ENCODE measurements at places on chromosomes 1 and 21.

- peak; percentile 93 for DNase-seq
- H3K36me3 ChIP-seq, result no peaks in the 10 kb centered on the region
- H3K4me1 ChIP-seq, result no peaks in the 10 kb centered on the region
- H3K4me3 ChIP-seq, result no peak overlapping the region
- peak overlapping the region; percentile 80 for H3K27ac ChIP-seq
- H3K27me3 ChIP-seq, result no peaks in the 10 kb centered on the region
These were observed 804.6 kb upstream of the ADGRL4 start for GRCh38 chr1:79811173-79811572.

DNA sequence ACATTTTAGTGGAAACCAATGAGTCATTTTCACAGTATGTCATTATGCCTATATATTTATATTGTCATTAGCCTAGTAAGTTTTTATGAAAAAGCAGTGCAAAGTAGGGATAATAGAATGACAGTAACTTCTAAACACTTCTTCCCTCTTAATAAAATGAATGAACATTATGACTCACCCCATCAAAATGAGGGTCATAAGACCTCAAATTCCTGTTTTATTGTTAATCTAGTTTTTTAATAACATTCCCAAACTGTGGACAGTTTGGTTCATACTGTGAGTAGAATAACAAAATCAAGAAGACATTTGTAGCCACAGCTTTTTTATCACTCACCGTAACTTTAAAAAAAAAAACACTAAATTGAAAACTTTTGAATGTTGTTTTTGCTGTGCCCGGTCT lies 160.5 kb downstream of the LRRC40 start:
- H3K27me3 ChIP-seq, result no peaks in the 10 kb centered on the region
- H3K4me3 ChIP-seq, result peak overlapping the region; percentile 26
- DNase-seq, result peak; percentile 82
- peak overlapping the region; percentile 46 for H3K27ac ChIP-seq
- no peaks in the 10 kb centered on the region for H3K36me3 ChIP-seq

- H3K27ac ChIP-seq, result peak overlapping the region; percentile 99
- H3K36me3 ChIP-seq, result no peaks in the 10 kb centered on the region
- no peaks in the 10 kb centered on the region for H3K27me3 ChIP-seq
- H3K4me3 ChIP-seq, result peak overlapping the region; percentile 91
- no peak for DNase-seq
These were observed 1.4 kb upstream of the USP1 start for GRCh38 chr1:62435231-62436038.

- peaks cover 35% of the 10 kb centered on the region for H3K4me1 ChIP-seq
- H3K27me3 ChIP-seq, result no peaks in the 10 kb centered on the region
- no peak overlapping the region for H3K27ac ChIP-seq
- H3K4me3 ChIP-seq, result no peak overlapping the region
These were observed 16.2 kb downstream of the AZIN2 start for GRCh38 chr1:33097137-33097611.

DNA sequence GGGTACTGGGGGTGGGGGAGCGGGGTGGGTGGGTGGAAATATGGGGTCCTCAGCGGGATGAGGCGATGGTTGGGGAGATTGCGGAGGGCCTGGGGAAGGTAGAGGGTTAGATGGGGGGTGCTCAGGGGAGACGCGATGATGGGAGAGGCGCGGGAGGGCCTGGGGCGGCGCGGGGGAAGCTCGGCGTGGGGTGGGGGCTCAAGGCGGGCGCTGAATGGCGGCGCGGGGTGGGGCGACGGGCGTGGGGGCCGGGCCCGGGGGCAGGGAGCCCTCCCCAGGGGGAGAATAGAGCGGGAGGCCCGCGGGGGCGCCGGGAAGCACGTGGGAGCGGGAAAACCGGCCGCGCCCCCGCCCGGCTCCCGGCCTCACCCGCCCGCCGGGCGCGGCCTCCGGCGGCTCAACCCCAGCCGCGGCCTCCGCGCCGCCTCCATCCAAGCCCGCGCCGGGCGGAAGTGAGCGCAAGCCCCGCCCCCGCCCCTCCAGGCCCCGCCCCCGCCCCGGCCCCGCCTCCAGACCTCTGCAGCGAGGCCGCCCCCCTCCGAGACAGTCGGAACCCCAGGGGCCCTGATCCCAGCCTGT lies at the start of gene FAAP20:
Gene FAAP20, minus strand, starts transcription at position 454 of the 579 bp plus-strand sequence. Its CDS starts 23 bp downstream, at position 431.
- H3K36me3 ChIP-seq, result no peaks in the 10 kb centered on the region
- peak within 1 kb of the TSS; percentile 61 for H3K4me3 ChIP-seq
- H3K27me3 ChIP-seq, result no peaks in the 10 kb centered on the region
- peaks cover 32% of the 10 kb centered on the region for H3K4me1 ChIP-seq
- peak; percentile 20 for DNase-seq

- no peak overlapping the region for H3K4me3 ChIP-seq
- no peak for DNase-seq
- no peaks in the 10 kb centered on the region for H3K27me3 ChIP-seq
- no peak overlapping the region for H3K27ac ChIP-seq
These were observed 11.0 kb downstream of the KLHL21 start for GRCh38 chr1:6591644-6592043.

DNA sequence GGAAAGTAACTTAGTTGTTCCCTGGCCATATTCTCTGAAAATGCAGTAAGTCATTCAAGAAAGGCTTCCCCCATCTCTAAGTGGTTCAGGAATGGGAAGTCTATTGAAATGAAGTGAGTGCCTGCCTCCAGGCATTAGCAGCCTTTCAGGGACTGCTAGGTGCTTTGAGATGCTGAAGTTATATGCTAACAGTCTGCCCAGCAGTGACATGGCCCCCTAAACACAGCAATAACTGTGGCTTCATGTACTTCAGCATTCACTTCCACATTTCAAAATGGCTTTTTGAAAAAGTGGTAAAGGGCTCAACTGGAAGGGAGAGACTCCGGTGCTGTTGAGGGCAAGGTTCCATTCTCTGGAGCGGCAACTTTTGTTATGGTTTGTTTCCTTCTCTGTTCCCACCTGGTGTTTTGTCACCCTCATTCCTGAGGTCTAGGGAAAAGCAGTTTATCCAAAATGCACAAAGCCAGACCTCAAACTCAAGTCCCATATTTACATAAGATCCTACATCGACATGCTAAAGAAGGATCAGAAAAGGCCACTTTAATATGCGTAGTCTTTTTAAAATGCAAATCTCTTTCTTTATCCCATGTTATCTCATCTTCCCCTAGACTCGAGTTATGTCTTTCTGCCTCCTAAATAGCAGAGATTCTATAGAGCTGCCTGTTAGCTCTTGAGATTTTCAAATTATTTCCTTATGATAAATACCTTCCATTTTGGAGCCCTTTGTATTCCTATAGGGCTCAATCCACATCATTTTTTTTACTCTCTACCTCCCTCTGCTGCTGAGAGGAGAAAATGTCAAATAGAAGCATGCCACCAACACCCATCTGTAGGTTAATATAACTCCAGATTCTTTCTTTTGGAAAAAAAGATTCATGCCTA lies 34.2 kb upstream of the LRRC8C start:
- no peak for DNase-seq
- no peaks in the 10 kb centered on the region for H3K27me3 ChIP-seq
- H3K4me3 ChIP-seq, result no peak overlapping the region
- H3K4me1 ChIP-seq, result peaks cover 4% of the 10 kb centered on the region

GRCh38 chr1:21117597-21118001 lies 59.1 kb downstream of the EIF4G3 start:
- H3K4me3 ChIP-seq, result no peak overlapping the region
- H3K4me1 ChIP-seq, result no peaks in the 10 kb centered on the region
- no peak for DNase-seq

GRCh38 chr1:12142891-12143630 lies 23.7 kb upstream of the TNFRSF1B start:
- no peak overlapping the region for H3K27ac ChIP-seq
- no peak for DNase-seq
- H3K4me3 ChIP-seq, result no peak overlapping the region

GRCh38 chr21:36946949-36947356 lies 19.5 kb downstream of the HLCS start:
- H3K27ac ChIP-seq, result no peak overlapping the region
- no peak for DNase-seq
- H3K4me3 ChIP-seq, result no peak overlapping the region
- H3K36me3 ChIP-seq, result no peaks in the 10 kb centered on the region
- no peaks in the 10 kb centered on the region for H3K4me1 ChIP-seq
- H3K27me3 ChIP-seq, result no peaks in the 10 kb centered on the region

DNA sequence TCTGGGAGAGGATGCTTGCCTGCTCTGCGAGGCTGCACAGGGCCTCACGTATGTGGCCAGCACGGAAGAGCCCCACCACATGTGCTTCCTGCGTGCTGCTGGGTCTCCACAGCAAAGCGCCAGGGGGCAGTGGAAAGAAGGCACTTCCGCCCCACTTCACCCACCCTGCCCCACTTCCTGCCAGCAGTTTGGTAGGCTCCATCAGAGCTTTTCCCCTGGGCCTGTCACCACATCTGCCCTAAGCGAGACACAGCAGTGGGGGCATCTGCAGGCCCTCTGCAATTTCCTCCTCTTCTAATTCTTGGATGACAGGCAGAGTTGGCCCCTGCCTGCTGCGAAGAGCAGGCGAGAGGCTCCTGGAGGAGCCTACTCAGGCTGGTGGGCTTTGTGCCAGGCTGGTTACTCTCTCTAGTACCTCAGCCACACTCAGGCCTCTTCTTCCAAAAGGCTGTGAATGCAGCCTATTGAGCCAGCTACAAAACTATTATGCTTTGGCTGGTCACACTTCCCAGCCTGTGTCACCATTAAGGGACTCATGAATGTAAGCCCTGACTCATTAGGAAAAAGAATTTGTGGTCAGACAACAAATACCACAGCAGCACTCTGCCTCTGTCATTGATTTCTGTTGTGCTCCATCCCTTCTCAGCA lies 25.0 kb downstream of the CD244 start:
- H3K27me3 ChIP-seq, result no peaks in the 10 kb centered on the region
- H3K4me1 ChIP-seq, result peaks cover 3% of the 10 kb centered on the region
- DNase-seq, result peak; percentile 6
- H3K36me3 ChIP-seq, result no peaks in the 10 kb centered on the region
- no peak overlapping the region for H3K4me3 ChIP-seq

DNA sequence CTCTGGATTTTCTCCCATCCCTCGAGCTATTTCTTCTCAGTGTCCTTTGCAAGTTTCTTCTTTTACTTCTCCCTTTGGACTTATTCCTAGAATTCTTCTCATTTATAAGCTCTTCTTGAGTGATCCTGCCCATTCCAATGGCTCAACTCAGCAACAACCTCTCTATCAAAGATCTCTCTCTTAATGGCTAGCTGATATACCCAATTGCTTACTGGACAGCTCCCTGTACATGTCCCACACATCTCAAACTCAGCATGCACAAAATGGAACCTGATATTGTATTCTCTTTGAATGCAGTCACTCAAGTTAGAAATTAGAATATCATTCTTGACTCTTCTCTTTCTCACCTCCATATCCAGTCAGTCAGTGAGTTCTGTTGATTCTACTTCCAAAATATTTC lies 48.6 kb downstream of the SLC25A24 start:
- H3K27ac ChIP-seq, result no peak overlapping the region
- H3K27me3 ChIP-seq, result no peaks in the 10 kb centered on the region

GRCh38 chr1:26692793-26693490 lies 2.9 kb upstream of the ARID1A start:
- no peaks in the 10 kb centered on the region for H3K36me3 ChIP-seq
- peak overlapping the region; percentile 89 for H3K27ac ChIP-seq
- no peaks in the 10 kb centered on the region for H3K27me3 ChIP-seq
- DNase-seq, result peak; percentile 99
- peaks cover 25% of the 10 kb centered on the region for H3K4me1 ChIP-seq
- H3K4me3 ChIP-seq, result peak overlapping the region; percentile 69

- DNase-seq, result no peak
- no peak overlapping the region for H3K4me3 ChIP-seq
- no peak overlapping the region for H3K27ac ChIP-seq
- no peaks in the 10 kb centered on the region for H3K27me3 ChIP-seq
- H3K4me1 ChIP-seq, result no peaks in the 10 kb centered on the region
These were observed 119.2 kb downstream of the EDEM3 start for GRCh38 chr1:184635347-184635979.

DNA sequence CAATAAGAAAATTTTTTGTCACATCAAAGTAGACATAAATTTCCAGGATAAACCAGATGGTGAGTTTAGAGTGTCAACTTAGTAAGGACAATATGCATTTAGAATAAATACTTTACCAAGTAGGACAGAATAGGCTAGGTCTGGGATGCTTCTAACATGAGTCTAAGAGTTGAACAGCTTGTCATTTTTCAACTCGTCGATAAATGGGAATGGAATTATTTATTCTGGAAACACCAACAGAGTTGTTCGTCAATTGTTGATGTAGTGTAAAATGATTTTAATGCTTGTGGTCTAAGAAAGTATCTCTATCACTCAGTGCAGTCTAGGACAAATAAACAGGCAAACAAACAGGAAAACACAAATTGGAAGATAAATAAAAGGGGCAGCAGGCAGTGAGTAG lies 358.4 kb upstream of the ST6GALNAC5 start:
- H3K27me3 ChIP-seq, result no peaks in the 10 kb centered on the region
- DNase-seq, result peak; percentile 25
- H3K4me1 ChIP-seq, result no peaks in the 10 kb centered on the region
- H3K4me3 ChIP-seq, result no peak overlapping the region
- H3K27ac ChIP-seq, result no peak overlapping the region

DNA sequence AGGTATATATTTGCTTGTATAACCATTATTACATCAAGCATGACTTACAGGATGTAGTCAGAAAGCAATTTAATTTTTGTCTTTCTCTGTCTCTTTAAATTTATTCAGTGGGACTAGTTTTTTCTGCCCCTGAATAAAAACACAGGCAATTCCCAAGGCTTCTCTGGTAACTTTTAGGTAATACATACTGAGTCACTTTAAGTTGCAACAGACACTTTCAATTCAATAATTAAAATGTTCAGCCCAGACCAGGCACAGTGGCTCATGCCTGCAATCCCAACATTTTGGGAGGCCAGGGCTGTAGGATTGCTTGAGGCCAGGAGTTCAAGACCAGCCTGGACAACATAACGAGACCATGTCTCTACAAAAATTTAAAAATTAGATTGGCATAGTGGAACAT lies 12.3 kb downstream of the SLC44A3 start:
- no peaks in the 10 kb centered on the region for H3K27me3 ChIP-seq
- no peaks in the 10 kb centered on the region for H3K36me3 ChIP-seq
- no peak for DNase-seq
- H3K4me1 ChIP-seq, result no peaks in the 10 kb centered on the region

DNA sequence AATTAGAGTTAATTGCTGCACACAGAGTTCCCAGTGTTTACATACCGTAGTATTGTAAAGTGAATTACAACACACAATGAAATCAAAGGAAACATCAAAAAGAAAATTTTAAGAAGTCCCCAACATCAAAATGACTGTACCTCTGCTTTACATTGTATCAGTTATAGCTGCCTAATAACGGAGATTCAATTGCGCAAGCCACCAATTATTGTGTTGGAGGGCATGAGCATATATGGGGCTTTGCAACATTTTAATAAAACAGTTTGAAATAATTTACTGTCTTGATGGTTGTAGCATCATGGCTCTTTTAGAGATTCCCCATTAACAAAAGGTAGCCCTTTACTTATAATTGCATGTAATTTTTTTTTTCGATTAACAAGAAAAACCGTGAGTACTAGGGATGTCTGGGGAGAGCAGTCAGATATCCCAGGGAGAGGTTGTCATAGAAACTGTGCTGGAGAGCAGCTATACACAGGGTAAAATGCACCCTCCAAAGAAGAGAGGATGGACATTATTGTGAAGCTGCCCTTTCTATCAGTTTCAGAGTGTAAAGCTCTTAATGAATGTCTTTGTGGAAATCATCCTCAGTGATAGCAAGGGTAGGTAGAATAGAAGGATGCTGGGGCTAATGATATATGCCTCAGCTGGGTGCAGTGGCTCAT lies 55.9 kb upstream of the BTG3 start:
- no peaks in the 10 kb centered on the region for H3K4me1 ChIP-seq
- DNase-seq, result no peak
- no peaks in the 10 kb centered on the region for H3K27me3 ChIP-seq
- no peaks in the 10 kb centered on the region for H3K36me3 ChIP-seq
- no peak overlapping the region for H3K27ac ChIP-seq
